ENCODE measurements at places on chromosomes 3 and 15.

- DNase-seq, result no peak
Measured at GRCh38 chr15:40297356-40297755, 10.4 kb downstream of the PLCB2 start.

DNA sequence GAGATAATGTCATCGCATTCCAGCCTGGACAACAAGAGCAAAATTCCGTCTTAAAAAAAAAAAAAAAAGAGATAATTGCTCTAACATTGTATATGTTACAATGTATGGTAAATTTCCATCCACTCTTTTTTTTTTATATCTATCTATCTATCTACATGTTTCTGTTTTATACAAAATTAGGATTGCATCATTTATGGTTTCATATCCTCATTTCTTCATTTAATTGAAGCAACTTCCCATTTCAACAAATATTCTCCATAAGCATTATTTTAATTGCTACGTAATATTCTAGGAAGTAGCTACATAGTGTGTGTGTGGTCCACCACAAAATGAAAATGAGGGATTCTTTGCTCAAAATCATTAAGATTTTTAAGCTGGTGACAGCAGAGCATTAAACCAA lies 18.4 kb downstream of the RBP1 start:
- DNase-seq, result no peak

DNA sequence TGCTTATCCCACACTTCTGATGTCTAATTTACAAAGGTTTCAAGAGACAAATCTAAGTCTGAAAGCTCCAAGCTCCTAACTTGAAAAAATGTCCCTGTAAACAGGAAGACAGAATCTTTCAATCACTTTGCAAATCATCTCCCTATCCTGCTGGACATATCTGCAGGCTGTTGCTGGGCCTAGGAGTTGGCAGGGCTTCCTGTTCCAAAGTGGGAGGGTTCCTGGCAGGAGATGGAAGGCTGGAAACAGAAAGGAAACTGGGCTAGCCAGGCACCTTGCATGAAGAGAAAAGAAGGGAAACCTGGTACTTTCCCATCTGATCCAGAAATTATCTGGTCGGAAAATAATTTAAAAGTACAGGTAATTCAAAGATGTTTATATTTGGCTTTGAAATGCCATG lies 227.3 kb upstream of the IL12A start:
- DNase-seq, result no peak

DNA sequence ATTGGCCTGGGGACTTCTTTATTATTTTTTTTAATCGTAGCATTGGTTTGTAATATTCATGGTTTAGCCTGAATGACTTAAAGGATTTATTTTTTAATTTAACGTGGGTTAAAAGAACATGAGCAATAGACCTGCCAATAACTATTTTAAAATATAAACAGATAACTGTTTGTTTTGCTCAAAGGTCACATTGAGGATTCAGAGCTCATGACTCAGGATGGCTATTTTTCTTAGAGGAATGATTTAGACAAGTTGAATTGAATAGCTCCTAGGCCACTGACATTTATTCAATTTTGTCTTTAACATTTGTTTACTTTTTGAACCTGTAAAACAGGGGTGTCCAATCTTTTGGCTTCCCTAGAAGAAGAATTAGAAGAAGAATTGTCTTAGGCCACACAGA lies 68.5 kb downstream of the ITPR1 start:
- DNase-seq, result no peak

- DNase-seq, result no peak
Measured at GRCh38 chr15:47796339-47796738, 79.0 kb downstream of the SEMA6D start.

DNA sequence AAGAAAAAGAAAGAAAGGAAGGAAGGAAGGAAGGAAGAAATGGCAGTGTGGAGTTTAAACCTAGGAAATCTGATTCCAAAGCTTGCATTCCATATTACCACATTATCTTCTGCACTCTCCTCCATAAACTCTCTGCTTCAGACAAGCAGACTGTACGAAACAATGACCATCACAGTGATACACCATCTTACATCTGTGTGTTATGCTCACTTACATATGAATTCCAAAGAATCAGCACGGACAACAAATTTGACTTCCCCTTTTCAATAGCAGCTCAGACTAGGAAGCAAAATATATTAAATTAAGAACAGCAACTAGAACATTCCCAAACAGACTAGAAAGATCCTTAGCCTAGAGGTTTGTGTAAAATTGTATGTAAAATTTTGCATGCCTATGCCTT lies 18.0 kb upstream of the PPM1L start:
- DNase-seq, result no peak

DNA sequence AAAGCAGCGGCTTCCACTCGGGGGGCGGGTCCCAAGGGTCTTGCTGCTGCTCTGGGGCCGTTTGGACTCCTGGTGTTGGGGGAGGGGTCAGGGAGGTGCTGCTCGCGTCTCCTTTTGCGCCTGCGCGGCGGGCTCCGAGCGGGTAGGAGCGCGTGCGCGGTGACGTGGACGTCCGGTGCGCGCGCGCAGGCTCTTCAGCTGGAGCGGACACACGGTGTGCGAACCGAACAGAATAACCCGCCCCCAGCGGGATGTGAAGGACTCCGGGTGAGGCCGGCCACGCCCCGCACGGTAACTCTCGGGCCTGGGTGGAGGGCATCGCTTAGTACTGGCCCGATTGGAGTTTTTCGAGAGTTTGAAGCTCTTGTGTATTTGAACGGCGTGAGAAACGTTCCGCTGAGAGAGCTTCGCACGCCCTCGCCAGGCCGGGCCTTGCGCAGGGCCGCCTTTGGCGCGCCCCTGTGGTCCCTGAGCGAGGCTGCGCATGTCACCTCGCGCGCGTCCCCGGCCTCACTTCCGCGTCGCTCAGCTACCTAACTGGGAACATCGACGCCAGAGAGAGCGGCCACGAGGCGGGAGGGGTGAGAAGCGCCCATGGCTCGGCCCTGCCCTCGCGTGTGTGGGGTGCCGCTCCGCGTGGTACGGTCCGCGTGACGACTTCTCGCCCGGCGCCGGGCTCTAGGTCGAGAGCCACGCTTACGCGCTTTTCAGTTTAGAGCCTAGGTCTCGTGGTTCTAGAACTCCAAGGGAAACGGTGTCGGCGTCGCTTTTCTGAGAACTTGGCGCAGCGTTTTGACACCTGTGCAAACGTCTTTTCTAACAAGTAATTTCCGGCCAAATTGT lies at the start of gene MGA:
MGA (plus strand) TSS at position 171 of the 843 bp plus-strand sequence.
- peak; percentile 98 for DNase-seq

GRCh38 chr3:187545366-187545765 lies 124.8 kb downstream of the SST start:
- DNase-seq, result no peak

GRCh38 chr3:182323126-182323700 lies 470.1 kb upstream of the ATP11B start:
- DNase-seq, result no peak

GRCh38 chr3:14134291-14134690 lies 9.4 kb downstream of the TMEM43 start:
- no peak for DNase-seq

- no peak for DNase-seq
Measured at GRCh38 chr15:82060817-82061216, 15.0 kb upstream of the MEX3B start.

DNA sequence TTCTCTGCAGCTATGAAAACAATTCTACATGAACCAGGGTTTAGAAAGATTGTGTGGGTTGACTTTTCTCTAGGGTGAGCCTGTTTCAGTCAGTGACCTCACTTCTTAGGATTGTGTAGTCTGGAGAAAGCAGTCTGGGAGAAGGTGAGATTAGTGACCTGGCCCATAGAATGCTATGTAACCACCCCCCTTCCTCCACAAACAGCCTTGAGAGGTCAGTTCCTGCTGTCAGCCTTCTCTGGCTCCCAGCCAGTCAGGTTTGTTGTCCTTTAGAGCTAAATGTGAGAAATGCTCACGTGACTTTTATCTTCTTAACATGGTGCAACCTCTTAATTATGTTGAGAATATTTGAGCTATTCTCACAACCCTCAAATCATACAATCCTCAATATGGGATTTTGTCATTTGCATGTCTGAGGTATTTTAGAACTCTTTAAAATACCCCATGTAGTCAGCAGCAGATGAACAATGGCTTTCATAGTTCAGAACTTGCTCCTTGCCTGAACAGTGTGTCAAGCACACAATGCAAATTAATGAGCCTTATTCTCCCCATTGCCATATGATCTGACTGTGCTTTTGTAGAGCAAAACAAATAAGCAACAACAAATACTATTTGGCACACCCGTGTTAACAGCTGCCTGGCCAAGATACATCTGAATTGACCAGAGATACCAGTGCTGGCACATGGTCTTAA lies 311.6 kb downstream of the CNTN6 start:
- peak; percentile 38 for DNase-seq

GRCh38 chr3:16790432-16791400 lies 94.0 kb upstream of the PLCL2 start:
- DNase-seq, result no peak

DNA sequence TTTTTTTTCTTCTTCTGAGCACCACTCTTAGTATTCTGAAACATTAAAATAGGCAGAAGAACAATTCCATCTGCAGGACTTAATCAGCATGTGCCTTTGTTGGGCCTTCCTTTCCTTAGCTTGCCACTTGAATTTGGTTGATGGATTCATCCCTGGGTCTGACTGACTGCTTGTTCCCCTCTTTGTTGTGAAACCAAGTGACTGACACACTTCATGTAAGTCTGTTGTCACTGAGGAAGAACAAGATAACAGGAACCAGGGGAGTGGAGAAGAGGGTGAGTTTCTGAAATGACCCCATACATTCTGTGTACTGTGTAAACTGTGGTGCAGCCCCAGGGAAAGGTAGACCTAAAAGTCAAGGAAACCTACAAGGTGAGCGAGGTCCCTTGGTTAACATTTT lies 188.7 kb upstream of the TBC1D5 start:
- no peak for DNase-seq

DNA sequence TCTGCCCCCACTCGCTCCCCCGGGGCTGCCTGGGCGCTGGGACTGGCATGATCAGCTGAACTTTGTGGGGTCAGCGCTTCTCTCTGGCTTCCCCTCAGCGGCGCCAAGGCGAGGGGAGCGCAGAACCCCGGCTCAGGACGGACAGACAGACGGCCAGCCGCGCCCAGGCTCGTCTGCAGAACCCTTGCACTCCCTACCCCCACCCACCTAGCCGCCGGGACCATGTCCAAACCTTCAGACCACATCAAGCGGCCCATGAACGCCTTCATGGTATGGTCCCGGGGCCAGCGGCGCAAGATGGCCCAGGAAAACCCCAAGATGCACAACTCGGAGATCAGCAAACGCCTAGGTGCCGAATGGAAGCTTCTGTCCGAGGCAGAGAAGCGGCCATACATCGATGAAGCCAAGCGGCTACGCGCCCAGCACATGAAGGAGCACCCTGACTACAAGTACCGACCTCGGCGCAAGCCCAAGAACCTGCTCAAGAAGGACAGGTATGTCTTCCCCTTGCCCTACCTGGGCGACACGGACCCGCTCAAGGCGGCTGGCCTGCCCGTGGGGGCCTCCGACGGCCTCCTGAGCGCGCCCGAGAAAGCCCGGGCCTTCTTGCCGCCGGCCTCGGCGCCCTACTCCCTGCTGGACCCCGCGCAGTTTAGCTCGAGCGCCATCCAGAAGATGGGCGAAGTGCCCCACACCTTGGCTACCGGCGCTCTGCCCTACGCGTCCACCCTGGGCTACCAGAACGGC lies 621 bp downstream of the SOX14 start:
- DNase-seq, result no peak

DNA sequence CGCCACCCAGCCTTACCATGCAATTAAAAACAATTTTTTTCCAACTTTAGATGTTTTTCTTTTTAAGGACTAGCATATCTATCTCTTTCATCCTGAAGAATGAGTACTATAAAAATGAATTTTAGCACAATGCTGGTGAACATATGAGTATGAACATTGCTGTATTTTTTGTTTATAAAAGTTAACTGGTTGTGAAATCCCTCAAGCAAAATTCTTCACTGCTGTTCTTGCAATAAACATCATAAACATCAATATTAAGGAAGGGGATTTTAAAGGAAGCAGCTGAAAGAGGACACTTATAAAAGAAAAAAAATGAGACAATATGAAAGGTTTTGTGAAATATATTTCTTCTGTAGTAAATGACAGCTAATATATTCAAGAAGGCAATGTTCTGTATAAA lies 3.0 kb downstream of the PLSCR4 start:
- no peak for DNase-seq
